ENCODE measurements at places on chromosomes 16 and 17.

- no peak for DNase-seq
These were observed 16.7 kb upstream of the OR1F1 start for GRCh38 chr16:3171181-3171854.

DNA sequence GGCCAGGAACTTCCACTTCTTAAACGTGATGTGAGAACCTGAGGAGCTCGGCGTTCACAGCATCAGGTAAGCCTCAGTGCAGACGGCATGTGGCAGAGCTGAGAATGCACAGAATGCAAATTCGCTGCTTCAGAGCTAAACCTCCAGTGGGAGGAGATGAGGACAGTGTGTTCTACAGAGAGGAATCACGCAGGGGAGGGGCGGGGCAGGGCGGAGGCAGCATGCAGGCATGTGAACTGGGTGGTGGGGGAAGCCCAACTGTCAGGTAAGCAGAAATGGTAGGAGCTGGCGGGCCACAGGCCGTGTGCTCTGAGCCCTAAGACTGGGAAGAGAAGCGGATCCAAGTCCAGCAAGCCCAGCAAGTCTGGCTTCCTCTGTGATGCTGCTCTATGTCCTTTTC lies 94.7 kb downstream of the ZNF778 start:
- DNase-seq, result no peak

- no peak for DNase-seq
These were observed 24.2 kb downstream of the CCDC40 start for GRCh38 chr17:80060644-80061043.

DNA sequence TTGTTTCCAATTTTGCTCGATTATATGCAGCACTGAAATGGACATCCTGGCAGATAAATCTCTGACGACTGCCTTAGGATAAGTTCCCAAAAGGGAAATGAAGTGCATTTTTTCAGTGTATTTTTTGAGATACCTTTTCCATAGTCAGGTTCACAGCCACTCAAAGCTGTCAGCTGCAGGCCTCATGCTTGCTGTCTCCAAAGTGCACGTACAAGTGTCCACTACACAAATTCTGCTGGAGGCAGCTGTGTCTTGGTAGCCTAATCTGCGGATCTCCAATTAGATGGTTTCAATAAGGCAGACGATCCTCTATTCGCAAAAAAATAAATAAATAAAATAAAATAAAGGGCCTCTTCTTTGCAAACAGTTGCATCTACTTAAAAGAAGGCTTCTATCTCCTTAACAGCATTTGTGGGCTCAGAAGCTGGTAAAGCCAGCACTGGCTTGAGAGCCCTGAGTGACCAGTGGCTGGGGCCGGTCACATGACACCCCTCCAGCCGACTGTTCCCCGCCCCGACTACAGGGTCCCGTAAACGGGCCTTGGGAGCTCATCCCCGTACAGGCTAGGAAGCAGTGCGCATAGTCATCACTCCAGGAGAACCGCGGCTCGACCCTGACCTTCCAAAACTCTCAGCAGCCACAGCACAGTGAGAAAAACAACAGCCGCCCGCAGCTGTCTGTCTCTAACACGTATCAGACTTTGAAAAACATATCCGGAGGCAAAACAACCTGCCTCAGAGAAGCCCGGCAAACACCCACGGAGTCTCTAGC lies 18.8 kb downstream of the RPH3AL start:
- DNase-seq, result no peak

All from NCI-H774 (cell line).